ENCODE measurements at places on chromosomes 2 and 18.

- peaks cover 50% of the 10 kb centered on the region for H3K27me3 ChIP-seq
- DNase-seq, result no peak
- no peak overlapping the region for H3K4me3 ChIP-seq
Measured at GRCh38 chr2:196489371-196489770, 150.1 kb upstream of the CCDC150 start.

GRCh38 chr2:207328944-207329386 is 163.2 kb upstream of the KLF7 start:
- peaks cover 60% of the 10 kb centered on the region for H3K4me1 ChIP-seq
- H3K36me3 ChIP-seq, result peaks cover 1% of the 10 kb centered on the region
- H3K4me3 ChIP-seq, result peak overlapping the region; percentile 4
- peak overlapping the region; percentile 55 for H3K27ac ChIP-seq
- no peaks in the 10 kb centered on the region for H3K27me3 ChIP-seq

DNA sequence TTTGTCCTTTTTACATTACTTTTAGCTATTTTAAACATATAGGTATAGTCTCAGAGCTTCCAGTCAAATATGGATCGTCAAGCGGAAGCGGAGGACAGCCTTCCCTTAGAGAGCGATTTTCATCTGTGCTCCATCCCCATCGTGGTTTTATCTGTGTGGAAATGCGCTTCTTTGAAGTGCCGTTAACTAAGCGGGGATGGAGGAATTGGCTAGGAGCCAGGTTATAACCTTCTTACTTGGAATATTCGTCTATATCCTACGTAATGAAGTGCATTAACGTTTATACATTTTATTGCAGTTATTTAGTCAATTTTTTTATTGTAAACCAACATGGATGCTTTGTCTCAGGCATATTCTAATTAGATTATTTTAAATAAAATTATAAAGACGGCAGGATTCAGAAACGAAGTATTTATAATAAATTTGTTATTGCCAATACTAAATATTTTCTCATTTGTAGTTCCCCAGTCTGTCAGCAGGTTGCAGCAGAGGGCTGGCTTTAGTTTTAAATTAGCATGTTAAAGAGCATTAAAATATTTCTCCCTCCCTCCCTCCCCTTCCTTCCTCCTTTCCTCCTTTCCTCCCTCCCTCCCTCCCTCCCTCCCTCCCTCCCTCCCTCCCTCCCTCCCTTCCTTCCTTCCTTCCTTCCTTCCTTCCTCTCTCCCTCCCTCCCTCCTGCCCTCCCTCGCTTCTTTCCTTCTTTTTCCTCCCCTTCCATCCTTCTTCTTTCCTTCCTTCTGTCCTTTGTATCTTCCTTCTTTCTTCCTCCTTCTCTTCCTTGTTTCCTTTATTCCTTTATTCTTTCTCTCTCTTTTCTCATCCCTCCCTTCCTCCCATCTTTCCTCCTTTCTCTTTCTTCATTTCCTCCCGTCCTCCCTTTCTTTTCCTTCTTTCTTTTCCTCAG is 80.6 kb upstream of the DOCK10 start:
- H3K4me3 ChIP-seq, result no peak overlapping the region
- peaks cover 3% of the 10 kb centered on the region for H3K27me3 ChIP-seq
- no peak overlapping the region for H3K27ac ChIP-seq
- DNase-seq, result no peak
- H3K4me1 ChIP-seq, result no peaks in the 10 kb centered on the region
- no peaks in the 10 kb centered on the region for H3K36me3 ChIP-seq

DNA sequence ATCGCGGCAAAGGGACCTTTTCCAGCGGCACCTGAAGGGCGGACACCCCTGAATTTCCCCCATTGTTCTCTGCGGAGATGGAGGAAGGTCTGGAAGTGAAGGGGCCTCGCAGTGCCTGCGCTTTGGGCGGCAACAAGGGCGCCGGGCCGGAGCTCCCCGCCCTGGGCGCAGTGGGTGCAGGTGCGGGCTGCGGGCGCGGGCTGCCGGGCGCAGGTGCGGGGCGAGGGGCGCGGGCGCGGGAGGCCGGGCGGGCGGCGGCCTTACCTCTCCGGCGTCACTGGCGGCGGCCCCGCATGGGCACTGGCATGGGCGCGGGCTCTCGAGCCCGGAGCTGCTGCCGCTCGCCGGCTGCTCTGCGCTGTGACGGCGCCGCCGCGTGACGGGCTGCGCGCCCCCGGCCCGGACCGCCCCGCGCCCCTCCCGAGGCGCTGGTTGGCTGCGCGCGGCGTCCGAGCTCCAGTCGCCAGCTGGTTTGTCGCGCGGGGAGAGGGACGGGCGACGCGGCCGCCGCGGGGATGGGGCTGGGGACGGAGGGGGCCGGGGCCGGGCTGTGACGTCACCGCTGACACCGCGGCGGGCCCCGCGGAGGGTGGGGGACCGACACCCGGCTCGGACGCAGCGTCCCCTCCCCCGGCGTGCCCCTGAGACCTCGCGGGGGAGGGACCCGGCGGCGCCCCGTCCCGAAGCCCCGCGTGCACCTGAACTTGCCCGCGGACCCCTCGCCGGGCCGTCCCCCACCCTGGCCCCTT is at the start of gene KIF1A:
Gene KIF1A, minus strand, starts transcription at position 362 of the 749 bp plus-strand sequence. CDS start 22,467 bp downstream, outside the sequence.
- H3K4me1 ChIP-seq, result peaks cover 5% of the 10 kb centered on the region
- H3K27ac ChIP-seq, result no peak within 1 kb of the TSS
- H3K4me3 ChIP-seq, result no peak within 1 kb of the TSS
- peaks cover 1% of the 10 kb centered on the region for H3K36me3 ChIP-seq

GRCh38 chr2:31067259-31067658 is 71.0 kb downstream of the GALNT14 start:
- no peak overlapping the region for H3K4me3 ChIP-seq
- no peak for DNase-seq
- no peaks in the 10 kb centered on the region for H3K36me3 ChIP-seq
- H3K27me3 ChIP-seq, result peaks cover 6% of the 10 kb centered on the region

DNA sequence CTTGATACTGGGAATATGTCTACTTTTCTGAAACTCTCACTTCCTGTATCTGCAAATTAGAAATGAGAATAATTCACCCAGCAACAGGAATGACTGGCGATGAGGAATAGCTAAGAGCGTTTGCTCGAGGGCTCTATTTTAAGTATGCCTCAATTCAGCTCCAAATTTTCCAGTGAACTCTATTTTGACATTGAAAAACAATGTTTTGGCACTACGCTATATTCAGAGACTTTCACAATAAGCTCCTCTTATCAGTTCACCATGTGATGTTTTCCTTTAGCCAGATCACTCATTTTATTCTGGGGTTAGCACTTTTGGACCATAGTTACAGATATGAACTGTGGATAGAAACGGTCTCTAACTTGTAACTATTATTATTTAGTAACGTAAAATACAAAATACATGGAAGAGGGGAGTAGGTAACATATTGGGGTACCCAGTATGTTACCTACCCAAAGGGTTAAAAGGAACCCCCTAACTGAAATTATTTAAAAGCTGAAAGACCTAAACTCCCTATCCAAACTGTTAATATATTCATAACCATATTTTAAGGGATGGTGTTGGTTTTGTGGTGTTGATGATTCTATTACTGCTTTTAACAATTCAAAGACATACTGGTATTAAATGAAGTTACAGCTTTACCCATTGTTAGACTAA is 28.1 kb downstream of the SLC40A1 start:
- peaks cover 6% of the 10 kb centered on the region for H3K27me3 ChIP-seq
- H3K36me3 ChIP-seq, result no peaks in the 10 kb centered on the region
- no peaks in the 10 kb centered on the region for H3K4me1 ChIP-seq
- H3K27ac ChIP-seq, result no peak overlapping the region
- no peak for DNase-seq
- H3K4me3 ChIP-seq, result no peak overlapping the region

GRCh38 chr2:36701391-36701795 is 4.9 kb downstream of the VIT start:
- no peaks in the 10 kb centered on the region for H3K36me3 ChIP-seq
- H3K27me3 ChIP-seq, result peaks cover 13% of the 10 kb centered on the region
- peaks cover 5% of the 10 kb centered on the region for H3K4me1 ChIP-seq
- no peak overlapping the region for H3K27ac ChIP-seq
- DNase-seq, result no peak

DNA sequence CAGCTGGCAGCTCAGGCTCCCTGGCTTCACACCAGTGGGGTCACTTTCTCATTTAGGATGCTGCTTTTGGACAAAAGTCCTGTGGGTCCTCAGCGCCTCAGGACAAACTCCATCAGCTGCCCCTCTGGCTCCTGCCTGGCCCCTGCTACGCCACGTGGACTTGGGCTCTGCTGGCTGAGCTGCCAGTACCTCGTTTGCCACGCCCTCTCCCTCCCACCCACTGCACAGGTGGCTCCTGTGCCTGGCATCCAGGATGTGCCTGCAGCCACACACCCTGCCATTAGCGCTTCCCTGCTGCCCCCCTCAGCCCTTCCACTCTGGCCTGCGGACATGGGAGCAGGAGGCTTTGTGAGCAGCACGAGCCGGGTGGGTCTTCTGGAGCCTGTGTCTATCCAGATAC is 118.9 kb downstream of the ZNF236 start:
- no peak overlapping the region for H3K4me3 ChIP-seq
- H3K36me3 ChIP-seq, result peaks cover 19% of the 10 kb centered on the region
- no peak for DNase-seq
- H3K27me3 ChIP-seq, result no peaks in the 10 kb centered on the region
- peaks cover 5% of the 10 kb centered on the region for H3K4me1 ChIP-seq
- H3K27ac ChIP-seq, result no peak overlapping the region

DNA sequence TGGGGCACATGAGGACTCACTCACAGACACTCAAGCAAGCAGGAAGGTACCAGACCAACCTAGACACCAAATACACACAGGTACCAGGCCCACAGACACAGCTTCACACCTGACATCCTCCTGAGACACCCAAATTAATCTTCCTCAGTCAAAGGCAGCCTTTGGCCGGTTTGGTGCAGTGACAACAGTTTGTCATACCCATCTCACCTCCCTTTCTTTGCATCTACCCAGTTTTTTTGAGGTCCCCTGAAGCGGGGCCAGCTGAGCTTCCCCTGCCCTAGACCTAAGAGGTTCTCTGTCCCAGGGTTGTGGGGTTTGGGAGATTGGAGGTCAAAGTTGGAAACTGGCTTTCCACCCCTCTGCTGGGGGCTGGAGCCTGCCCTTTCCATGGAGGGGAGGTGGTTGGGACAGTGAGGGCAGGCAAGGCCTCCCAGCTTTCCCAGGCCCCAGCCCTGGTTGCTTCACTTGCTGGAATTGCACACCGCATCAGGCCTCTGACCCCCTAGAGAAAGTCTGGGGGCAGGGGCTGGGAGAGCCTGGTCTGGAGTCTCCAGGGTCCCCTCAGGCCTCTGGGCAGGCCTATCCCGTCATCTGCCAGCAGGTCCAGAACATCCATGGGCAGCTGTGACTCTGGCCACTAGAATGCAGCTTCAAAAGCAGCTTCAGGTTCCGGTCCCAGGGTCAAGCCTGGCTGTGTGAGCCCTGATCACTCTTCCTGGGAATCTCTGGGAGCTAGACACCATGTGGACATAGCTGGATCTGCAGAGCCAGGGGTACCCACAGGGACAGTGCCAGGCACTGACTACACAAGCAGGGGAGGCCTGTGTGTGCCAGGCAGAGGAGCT is 12.5 kb upstream of the TEX261 start:
- peaks cover 16% of the 10 kb centered on the region for H3K27me3 ChIP-seq
- no peak for DNase-seq
- H3K4me1 ChIP-seq, result no peaks in the 10 kb centered on the region

DNA sequence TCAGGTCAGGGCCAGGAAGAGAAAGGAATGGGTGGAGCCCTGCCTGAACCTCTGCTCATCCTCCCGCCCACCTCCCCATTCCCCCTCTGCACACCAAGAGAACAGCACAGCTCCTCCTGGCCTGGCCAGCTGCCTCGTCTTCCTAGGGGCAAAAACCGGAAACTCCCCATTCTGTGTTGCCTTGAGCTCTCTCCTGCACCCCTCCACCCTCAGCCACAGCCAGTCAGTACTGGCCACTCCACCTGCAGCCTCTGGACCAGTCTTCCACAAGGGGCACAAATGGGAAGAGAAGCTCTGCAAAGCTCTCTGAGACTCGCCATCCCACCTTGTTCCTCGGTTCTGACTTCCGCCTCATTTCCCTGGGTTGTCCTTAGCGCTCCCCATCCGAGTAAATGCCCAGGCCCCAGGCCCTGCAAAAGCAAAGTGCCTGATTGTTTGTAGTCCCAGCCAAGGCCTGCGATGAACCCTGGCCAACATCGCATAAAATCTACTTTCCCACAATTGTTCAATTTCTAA is 39.3 kb upstream of the SLC35G4 start:
- H3K27me3 ChIP-seq, result peaks cover 19% of the 10 kb centered on the region
- H3K4me1 ChIP-seq, result no peaks in the 10 kb centered on the region
- H3K36me3 ChIP-seq, result no peaks in the 10 kb centered on the region
- no peak overlapping the region for H3K27ac ChIP-seq

- H3K4me1 ChIP-seq, result peaks cover 5% of the 10 kb centered on the region
- no peaks in the 10 kb centered on the region for H3K27me3 ChIP-seq
Measured at GRCh38 chr2:187989925-187990623, 301.6 kb upstream of the GULP1 start.

GRCh38 chr2:121038891-121039616 is 245.9 kb downstream of the TFCP2L1 start:
- DNase-seq, result no peak
- H3K36me3 ChIP-seq, result no peaks in the 10 kb centered on the region
- H3K4me3 ChIP-seq, result no peak overlapping the region

GRCh38 chr18:44543387-44543786 is 137.3 kb upstream of the SETBP1 start:
- DNase-seq, result no peak
- H3K4me1 ChIP-seq, result peaks cover under 1% of the 10 kb centered on the region
- peaks cover 4% of the 10 kb centered on the region for H3K27me3 ChIP-seq
- H3K27ac ChIP-seq, result no peak overlapping the region
- no peaks in the 10 kb centered on the region for H3K36me3 ChIP-seq

DNA sequence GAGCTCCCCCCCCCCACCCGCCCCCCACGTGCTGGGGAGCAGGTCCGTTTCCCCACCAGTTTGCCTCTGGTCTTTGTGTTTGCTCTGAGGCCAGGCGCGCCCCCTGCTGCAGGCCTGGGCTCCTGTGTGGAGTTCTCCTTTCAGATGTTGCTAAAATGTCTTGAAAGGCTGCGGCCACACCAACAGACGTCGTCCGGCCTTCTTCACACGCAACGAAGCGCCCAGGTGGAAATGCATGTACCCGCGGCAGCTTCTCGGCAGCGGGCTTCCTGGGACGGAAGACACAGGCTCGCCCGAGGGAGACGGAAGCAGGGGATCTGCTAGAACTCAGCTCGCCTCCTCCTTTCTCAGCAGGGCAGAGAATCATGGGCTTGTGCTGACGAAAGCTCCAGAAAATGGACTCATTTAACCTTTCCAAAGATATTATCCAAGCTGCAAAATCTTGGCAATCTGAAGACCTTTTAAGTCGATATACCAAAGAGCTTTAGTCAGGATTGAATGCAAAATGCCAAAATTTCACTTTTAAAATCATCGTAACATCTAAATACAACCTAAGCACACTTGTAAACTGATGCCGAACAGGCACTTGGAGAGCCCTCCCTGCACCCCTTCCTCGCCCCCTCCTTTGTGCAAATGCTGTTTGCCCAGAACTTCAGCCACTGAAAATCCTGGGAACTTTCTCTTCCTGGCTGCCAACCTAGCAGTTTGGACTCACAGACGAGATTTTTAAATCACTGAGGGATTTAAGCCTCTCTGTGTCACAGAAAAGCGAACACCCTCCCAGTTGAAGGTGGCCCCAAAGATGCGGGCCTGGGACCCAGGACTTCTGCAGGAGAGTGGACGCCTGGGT is 125.5 kb upstream of the ZNF516 start:
- no peaks in the 10 kb centered on the region for H3K36me3 ChIP-seq
- H3K4me3 ChIP-seq, result no peak overlapping the region
- DNase-seq, result peak; percentile 44
